ENCODE measurements at places on chromosomes 6 and 20.

DNA sequence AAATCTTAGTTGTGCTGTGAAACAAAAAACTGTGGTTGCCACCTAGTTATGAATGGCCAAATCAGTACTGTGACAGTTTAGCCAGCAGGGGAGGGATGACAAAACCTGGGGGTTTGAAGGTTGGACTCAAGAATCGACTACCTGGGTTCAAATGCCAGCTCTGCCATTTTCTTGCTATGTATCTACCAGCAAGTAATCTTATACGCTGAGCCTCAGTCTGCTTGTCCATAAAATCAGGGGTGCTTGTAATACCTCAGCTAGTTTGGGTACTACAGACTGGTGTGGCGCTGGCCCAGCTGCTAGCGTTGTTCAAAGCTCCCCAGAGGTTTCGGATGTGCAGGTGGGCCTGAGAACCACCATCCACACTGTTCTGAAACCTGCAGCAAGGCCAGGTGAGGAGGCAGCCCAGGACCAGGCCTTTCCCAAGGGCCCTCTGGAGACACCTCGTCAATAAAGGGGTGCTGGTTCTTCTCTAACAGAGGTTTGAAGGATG is 40.4 kb downstream of the TRAM2 start:
- no peak for DNase-seq

DNA sequence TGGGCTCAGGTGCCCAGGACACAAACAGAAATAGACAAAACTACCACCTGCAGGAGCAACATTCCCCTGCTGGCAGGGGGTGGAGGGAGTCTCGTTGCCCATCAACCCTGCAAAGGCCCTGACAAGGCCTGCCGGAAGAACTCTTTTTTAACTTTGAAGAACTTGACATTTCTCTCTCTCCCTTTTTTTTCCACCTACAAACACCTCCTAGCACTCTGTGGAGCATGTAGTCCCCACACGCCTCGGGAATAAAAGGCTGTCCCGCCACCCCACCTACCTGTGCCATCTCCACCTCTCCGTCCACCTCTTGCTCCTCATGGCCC is 54.8 kb downstream of the GNAS-AS1 start:
- DNase-seq, result no peak

- DNase-seq, result no peak
Measured at GRCh38 chr6:128117916-128118315, 217.1 kb upstream of the THEMIS start.

DNA sequence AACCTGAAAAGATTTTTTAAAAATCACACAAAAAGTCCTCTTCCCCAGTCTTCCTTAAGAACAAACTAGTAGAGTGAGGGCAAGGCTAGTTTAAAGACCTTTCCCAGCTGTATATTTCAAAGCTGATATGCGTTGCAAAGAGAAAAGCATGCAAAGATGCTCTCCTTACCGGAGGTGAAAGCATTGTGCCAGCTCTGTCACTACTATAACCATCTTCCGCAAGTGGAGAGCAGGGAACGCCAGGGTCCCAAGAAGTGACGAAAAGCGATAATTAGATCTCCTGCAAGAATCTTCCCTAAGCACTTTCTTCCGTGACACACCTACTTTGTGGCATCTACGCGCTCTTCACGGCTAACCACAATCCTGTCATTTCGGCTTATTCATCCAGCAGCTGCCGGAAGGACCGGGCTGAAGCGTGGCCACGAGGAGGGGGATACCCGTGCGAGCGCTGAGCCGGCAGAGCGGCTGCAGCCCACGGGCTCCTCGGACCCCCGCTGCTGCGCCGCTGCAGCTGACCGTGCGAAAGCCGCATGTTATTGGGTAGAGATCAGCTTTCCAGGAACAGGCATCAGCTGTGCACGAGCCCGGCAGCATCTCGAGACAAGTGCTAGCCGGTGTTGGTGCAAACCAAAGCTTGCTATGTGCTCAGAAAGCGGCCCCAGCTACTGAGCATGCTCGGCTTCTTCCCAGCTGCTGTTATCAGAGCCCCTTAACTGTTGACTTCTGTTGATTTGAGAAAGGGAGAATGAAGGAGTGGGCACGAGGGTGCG is 57.2 kb upstream of the ARHGAP18 start:
- DNase-seq, result peak; percentile 21

DNA sequence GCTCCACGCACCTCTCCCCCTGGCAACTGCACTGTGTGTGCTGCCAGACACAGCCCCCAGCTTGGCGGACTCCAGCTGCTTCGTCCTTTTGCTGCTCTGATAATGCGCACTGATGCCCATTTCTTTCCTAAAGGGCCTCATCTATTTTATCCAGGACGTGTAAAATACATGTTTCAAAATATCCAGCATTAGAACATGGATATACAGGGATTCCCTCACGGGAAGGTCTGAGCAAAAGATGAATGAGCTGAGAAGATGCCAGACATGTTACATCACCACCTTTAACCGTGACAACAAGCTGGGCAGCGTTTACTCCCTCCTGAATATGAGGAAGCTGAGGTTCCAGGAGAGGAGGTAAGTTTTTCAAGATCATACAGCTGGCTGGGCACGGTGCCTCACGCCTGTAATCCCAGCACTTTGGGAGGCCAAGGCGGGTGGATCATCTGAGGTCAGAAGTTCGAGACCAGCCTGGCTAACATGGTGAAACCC is 32.8 kb downstream of the TNXB start:
- no peak for DNase-seq

GRCh38 chr6:897528-898207 is 204.7 kb upstream of the EXOC2 start:
- DNase-seq, result no peak

GRCh38 chr6:118467181-118467580 is 80.9 kb upstream of the PLN start:
- no peak for DNase-seq

DNA sequence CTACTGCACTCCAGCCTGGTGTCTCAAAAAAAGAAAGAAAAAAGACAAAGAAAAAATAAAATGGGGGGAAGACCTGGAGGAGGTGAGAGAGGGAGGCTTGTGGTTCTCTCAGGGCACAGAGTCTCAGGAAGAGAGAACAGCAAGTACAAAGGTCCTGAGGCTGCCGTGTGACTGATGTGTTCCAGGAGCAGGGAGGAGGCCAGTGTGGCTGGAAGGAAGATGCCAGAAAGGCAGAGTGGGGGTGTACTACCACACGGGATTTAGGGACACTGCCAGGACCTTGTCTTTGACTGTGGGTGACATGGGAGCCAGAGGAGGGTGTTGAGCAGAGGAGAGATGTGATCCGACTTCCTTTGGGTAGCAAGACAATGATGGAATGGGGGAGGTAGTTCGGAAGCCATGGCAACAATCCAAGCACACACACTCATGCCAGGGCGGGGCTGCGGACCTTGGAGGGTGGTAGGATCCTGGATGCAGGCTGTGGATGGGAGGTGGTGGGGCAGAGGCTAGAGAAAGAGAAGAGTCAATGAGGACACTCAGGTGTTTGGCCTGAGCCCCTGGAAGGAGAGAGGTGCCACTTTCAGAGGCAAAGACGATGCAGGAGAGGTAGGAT is 136.4 kb upstream of the PTPN1 start:
- DNase-seq, result no peak

GRCh38 chr6:23927935-23928334 is 198.1 kb upstream of the NRSN1 start:
- no peak for DNase-seq

DNA sequence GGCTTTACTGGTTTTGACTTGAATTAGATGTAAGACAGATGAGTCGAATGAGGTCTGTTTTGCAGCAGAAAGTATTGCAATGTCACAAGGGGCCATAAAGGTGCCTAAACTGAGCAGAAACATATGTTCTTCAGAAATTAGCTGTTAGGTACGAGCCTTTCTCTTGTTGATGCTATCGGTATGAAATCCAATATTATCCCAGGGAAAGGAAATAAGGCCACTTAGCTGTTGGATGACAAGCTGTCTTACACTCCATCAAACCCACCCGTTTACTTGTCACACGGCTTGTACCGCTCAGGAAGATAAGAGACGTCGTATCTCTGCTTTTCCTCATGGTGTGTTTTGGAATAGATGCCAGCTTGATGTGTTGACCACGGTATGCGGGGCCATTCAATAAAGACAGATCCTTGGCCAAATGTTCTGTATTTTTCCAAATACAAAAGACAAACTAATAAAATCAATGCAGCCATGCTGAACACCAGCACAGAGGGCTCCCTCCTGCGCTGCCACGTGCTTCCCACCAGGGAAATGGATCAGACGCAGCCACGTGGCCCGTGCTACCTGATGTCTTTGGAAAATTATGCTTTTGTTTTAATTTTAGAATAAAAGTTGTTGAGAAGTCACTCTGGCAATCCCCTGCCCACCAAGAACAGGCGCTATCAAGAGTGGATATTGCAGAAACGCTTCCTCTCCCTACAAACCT is 255.9 kb upstream of the SULF2 start:
- no peak for DNase-seq

DNA sequence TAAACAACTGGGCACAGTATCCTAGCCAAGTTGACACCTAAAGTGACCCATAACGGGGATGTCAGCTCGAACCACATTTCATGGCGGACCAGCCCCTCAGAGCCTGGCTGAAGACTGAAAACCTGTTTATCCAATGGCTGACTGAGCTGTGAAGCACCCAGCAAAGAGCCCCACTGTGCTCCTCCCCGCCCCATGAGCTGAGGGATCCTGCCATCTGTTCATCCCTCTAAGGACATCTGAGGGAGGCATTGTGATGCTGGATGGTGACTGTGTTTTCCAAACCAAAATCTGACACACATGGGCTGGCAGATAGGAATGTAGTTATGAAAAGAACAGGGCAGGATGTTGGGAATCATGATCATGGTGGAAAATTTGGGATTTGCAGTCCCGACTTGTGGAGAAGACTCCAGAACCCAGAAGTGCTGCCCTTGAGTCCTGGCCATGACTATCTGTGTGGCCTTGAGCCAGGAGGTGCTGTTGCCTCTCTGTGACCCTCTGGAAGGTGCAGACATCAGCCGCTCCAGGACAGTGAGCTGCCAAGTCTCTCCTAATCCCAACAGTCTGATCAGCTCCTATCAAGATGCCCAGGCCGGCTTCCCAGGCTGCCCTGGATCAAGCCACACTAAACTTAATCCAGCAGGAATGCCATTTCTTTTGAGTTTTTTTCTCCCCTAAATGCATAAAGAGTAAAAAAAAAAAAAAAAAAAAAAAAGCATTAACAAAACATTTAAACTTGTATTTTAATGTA is 5.7 kb downstream of the EDN3 start:
- no peak for DNase-seq

- DNase-seq, result no peak
Measured at GRCh38 chr6:42375007-42375635, 76.6 kb downstream of the TRERF1 start.

GRCh38 chr6:13397359-13398068 is 69.2 kb upstream of the TBC1D7 start:
- no peak for DNase-seq

- DNase-seq, result no peak
Measured at GRCh38 chr20:6660441-6660840, 107.0 kb upstream of the BMP2 start.

DNA sequence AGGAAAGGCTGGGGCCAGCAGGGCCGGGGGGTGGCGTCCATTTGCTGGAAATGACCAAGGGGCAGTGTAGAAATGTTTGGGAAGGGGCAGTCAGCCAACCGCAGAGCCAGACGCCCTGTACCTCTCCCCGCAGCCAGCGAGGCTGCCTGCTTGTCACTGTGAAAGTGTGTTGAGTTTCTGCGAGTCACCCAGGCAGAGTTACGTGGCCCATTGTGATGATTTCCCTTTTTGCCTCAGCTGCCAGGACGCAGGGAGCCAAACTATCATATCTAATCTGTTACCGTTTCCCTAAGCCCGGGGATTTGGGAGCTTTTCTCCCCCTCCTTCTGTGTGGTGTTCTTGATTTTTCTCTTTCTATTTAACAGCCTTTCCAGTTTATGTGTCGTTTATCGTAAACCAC is 67.9 kb upstream of the STX16 start:
- DNase-seq, result no peak

GRCh38 chr6:22152841-22153240 is 144.0 kb downstream of the PRL start:
- DNase-seq, result no peak

DNA sequence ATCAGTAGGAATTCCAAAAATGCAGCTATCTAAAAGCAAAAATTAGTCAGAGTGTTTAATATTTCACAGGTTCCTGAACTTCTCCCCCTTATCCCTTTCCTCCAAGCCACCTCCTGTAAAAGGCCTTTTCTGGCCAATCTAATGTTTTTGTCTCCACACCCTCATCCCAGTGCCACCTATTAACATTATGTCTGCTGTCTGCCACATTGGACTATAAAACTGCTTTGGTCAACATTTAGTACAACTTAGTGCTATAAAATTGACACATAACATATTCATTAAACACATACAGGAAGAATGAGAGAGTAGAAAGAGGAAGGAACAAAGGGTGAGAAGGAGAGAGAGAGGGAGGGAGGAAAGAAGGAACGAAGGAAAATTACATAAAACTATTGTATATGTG is 47.7 kb downstream of the MMUT start:
- DNase-seq, result no peak

- no peak for DNase-seq
Measured at GRCh38 chr6:22328474-22328873, 31.6 kb upstream of the PRL start.

DNA sequence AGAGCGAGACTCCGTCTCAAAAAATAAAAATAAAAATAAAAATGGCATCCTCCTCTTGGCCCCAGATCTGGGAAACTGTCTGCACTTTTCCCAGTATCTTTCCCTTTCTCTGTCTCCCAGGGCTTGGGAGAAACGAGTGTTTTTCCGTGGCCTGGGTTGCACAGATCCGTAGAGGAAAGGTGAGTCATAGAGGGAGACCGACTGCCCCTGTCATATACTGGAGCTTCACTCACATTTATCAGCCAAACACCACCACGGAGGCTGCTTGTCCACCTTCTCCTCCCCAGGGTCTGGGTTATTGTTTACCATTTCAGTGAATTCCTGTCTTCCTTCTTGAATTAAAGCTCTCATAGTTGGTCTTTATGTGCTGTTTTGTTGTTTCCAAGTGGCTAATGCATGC is 31.9 kb upstream of the EIF2S2 start:
- DNase-seq, result no peak

- no peak for DNase-seq
Measured at GRCh38 chr6:98525860-98526259, 308.5 kb upstream of the POU3F2 start.

DNA sequence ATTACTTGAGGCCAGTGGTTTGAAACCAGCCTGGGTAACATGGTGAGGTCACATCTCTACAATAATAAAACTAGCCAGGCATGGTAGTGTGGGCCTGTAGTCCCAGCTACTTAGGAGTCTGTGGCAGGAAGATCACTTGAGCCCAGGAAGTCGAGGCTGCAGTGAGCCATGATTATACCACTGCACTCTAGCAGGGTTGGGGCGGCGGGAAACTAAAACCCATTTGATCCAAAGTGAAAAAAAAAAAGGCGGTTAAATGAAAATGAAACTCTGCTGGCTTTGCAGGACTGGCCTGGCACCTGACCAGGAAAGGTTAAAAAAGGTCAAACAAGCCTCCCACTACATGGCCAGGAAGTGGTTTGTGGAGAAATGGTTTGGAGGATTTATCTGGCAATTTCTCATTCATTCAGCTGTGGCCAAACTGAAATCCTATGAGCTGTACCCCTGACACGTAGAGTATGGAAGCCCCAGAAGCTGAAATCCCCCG is 36.6 kb downstream of the MTRES1 start:
- no peak for DNase-seq

GRCh38 chr6:122308074-122308473 is 91.4 kb upstream of the HSF2 start:
- no peak for DNase-seq

All from stimulated activated CD4-positive, alpha-beta T cell treated with anti-CD3 and anti-CD28 coated beads, Interleukin-1b, Interleukin-23, amount 100 ng/mL, for 24 hours (primary cell).